ENCODE measurements at places on chromosomes 7 and 10. TPM values are rescaled to one million over a fixed set of nuclear protein-coding genes. Genes with fewer than 3 reads are reported as not detected.

GRCh38 chr7:106065575-106066500, 46.3 kb downstream of the SYPL1 start:
- DNase-seq: no peak

DNA sequence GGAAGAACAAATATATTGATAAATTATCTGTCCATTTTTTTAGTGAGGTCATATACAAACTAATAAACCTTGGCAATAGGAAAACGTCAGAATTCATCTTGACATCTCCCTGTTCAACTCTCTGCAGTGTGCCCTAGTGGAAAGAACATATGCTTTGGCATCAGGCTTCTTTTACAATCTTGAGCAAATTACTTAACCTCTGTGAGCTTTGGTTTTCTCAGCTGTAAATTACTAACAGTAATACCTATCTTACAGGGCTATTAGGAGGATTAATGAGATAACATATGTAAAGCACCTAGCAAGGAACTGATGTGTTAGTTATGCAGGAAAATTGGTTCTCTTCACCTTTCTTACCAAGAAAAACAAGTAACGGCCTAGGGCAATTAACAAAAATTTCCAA, 161.8 kb downstream of the PHTF2 start:
- DNase-seq: no peak

DNA sequence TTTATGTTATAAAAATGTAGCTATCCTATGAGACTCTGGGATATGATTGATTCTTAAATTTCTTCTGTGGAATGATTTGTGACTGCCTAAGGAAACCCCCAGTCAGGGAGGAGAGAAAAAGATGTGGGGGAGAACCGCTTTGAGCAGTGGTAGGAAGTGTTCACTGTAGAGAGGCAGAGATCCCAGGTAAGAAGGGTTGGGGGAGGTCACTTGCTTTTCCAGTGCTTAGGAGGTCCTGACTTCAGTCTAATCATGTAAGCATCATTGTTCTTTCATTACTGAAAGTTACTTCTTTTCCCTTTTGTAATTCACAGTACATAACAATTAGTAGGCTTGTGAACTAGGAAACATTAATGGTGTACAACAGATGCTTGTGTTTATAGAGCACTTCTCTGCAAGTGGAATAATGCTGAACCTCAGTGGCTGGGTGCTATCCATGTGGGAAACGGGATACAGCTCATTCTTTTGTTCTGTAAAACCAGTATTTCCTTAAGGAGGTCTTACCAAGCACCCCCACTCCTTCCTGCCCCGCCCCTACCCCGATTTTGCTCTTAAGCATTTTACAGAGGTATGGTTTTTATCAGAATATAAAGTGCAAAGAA, 165.4 kb downstream of the ST7 start:
- no peak for DNase-seq

GALNT17 gene
- polyA plus RNA-seq: 2.7 TPM

FGFR2 gene
- polyA plus RNA-seq: 23.6 TPM

DNA sequence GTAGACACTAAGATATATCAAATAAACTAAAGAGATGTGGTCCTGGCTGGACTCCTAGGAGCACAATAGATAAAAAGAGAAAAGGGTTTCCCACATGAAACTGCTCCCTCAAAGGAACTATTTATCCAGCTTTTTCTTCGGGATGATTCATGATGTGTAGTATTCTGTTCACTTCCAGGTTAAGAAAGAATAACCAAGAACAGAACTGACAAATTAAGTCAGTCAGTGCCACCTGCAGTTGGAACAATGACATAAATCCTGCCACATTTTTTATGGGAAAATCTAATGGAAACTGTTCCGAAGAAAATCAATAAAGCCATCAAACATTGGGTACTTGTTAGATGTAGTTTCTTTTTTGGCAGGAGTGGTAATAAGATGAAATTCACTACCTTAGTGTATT, 87.1 kb downstream of the POLR1F start:
- DNase-seq: no peak

DNA sequence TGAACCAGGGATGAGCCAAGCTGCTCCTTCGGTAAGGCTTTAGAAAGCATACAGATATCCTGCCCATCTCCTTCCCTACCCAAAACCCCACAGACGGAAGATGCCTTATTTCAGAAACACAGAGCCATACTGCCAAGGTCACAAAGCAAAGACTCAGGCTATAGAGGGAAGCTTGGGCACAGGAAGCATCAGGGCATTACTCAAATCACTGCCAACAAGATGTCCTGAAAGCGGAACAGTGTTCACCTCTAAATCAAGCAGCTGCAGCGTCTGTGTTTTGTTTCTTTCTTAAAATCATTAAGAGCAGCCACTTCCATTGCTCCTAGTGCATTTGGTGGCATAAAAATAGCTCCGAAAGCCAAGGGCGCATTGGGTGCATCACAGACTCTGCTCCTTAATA, 307.3 kb downstream of the SORCS1 start:
- DNase-seq: no peak

DNA sequence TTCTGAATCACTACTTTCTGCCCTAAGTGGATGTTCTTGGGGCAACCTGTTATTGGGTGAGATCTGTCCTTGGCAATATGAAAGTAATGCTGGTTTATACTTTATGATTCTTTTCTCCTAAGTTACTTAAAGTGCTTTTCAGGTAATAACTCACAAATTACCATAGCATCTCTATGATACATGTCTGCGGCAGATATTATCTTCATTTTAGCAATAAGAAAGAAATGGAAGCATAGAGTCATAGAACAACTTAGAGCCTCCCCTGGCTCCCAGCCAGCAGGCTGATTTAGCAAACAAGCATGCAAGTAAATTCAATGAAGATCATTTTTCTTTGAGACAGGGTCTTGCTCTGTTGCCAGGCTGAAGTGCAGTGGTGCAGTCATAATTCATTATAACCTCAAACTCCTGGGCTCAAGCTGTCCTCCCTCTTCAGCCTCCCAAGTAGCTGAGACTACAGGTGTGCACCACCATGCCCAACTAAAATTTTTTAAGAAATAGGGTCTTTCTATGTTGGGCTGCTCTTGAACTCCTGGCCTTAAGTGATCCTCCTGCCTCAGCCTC, 38.1 kb upstream of the GRM8 start:
- no peak for DNase-seq

- DNase-seq: no peak
These were observed 10.5 kb downstream of the FAM171A1 start for GRCh38 chr10:15360566-15360965.
